ENCODE measurements at places on chromosomes 2 and 18.

DNA sequence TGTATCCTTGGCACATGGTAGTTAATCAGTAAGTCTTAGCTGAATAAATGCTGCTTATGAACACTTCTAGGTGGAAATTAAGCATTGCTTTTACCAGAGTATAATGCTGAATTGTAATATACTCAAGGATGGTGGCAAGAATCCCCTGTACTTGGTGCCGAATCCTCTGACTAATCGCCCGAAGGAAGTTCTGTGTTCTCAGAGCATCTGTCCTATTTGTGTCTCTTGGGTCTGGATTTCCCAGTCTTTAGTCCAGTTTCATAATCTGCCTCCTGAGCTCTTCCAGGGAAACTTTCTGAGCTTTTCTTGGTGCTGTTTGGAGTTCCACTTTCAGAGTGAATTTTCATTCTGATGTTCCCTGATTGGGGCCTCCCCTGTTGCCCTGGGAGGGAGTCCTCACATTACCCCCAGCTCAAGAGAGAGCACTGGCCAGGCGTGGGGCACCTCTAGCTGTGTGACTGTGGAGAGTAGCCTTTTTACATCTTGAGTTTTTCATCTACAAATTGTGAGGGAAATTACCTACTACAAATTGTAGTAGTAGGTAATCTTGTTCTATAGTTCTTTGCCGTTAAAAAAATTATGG lies 144.9 kb downstream of the LTBP1 start:
- no peak for DNase-seq

DNA sequence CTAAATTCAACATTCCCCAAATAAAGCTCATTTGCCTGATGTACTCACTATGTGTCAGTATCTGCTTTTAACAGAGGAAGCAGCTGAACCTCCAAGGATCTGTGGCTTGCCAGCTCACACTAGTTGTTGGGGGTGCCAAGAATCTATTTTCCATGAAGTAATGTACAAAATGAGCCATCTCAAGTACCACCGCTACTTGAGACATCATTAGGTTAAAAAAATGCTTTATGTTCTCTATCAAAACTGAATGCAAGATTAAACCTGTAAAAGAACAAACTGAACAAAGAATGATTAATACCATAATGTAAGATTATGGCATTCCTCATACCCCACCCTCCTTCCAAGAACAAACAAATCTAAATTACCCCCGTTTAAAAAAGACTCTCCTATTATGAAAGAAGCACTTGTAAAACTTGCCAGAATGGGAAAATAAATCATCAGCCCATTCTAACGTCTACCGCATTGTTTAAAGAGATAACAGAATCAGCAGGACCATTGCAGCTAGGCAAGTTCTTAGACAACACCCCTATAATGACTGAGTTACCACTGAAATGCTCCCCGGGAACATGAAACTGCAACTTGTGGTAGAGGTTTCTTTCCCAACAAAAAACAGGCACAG lies 471.6 kb downstream of the DLGAP1 start:
- no peak for DNase-seq

DNA sequence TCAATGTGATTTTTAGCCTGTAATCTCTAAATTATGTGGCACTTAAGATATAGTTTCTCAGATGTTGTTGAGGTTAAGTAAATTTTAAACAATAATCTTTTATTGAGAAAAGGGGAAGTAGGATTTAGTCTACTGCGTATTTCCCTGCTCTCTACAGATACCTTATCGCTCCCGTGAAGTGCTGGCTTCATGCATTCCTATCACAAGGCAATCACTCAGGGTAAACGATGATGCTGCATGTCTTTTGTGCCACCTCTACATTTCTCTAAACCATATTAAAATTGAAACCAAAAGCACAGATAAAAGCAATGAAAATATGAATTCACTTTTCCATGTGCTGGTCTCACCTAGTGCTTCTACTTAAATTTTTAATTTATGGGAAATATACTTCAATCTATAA lies 14.4 kb upstream of the RPE start:
- DNase-seq = no peak

GRCh38 chr2:52084759-52085158 lies 1052.8 kb upstream of the NRXN1 start:
- DNase-seq = no peak

GRCh38 chr2:139514951-139515350 lies 734.8 kb upstream of the NXPH2 start:
- no peak for DNase-seq

GRCh38 chr2:106332054-106332453 lies 136.2 kb downstream of the RGPD3 start:
- DNase-seq = no peak

- no peak for DNase-seq
Measured at GRCh38 chr2:128276878-128277675, 41.6 kb downstream of the HS6ST1 start.

DNA sequence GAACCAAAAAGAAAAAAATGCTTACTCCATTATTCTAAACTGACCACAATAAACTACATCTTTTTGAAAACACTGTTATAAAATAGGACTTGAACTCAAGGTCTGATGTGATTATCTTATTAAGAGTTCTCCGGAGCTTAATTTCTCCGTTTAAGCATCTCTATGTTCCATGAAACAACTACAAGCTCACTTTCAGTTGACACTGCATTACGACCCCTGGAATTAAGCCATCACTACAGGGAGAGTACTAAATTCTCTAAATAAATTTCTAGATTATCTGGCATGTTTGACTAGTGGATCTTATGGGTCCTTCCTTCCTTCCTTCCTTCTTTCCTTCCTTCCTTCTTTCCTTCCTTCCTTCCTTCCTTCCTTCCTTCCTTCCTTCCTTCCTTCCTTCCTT lies 249.0 kb downstream of the IKZF2 start:
- DNase-seq = no peak

- no peak for DNase-seq
Measured at GRCh38 chr2:35978218-35978617, 377.4 kb upstream of the CRIM1 start.
